Type B pancreatic cell (in vitro differentiated cells): ENCODE measurements at places on chromosomes 5 and 9.

DNA sequence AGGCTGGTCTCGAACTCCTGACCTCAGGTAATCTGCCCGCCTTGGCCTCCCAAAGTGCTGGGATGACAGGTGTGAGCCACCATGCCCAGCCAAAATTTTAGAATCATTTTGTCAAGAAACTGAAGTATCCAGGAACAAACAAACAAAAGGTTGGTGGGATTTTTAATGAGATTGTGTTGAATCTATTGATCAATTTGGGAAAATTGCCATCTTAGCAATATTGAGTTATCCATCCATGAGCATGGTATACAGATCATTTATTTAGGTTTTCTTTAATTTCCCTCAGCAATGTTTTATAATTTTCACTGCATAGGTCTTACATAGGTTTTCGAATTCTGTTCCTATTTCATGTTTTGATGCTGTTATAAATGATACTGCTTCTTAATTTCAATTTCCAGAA, 5.7 kb upstream of the LPCAT1 start:
- peaks cover 4% of the 10 kb centered on the region for H3K27me3 ChIP-seq
- no peak overlapping the region for H3K4me3 ChIP-seq
- no peak overlapping the region for H3K27ac ChIP-seq
- no peak for DNase-seq
- H3K36me3 ChIP-seq = no peaks in the 10 kb centered on the region

DNA sequence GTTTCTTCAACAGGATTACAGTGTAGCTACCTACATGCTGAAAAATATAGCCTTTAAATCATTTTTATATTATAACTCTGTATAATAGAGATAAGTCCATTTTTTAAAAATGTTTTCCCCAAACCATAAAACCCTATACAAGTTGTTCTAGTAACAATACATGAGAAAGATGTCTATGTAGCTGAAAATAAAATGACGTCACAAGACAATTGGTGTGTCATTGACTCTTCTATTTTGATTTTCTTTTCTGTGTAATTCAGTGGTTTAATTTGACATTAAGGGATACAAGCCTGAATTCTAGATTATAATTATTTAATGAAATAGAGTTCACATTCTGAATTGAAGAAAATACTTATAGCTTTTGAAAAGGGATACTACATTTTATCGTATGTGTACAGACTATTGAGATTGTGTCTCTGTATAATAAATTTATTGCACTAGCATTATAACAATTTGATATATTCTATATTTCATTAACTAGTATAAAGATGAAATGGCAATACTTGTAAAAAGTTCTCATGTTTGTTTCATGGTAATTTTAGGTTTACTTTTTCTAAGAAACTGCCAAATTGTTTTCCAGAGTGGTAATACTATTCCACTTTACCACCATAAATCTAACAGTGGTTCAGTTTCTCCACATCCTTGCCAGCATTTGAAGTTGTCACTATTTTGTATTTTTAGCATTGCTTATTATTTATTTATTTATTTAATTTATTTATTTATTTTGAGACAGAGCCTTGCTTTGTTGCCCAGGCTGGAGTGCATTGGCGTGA, 18.7 kb downstream of the ANXA1 start:
- no peaks in the 10 kb centered on the region for H3K4me1 ChIP-seq
- H3K4me3 ChIP-seq = no peak overlapping the region

GRCh38 chr5:77211691-77212047, 1.2 kb downstream of the PDE8B start:
- no peak for DNase-seq
- peaks cover 65% of the 10 kb centered on the region for H3K27me3 ChIP-seq
- peak overlapping the region; percentile 52 for H3K27ac ChIP-seq
- H3K4me3 ChIP-seq = peak overlapping the region; percentile 94
- peaks cover 15% of the 10 kb centered on the region for H3K4me1 ChIP-seq

- H3K27me3 ChIP-seq = no peaks in the 10 kb centered on the region
- no peak overlapping the region for H3K27ac ChIP-seq
- H3K36me3 ChIP-seq = no peaks in the 10 kb centered on the region
- DNase-seq = no peak
- no peak overlapping the region for H3K4me3 ChIP-seq
- no peaks in the 10 kb centered on the region for H3K4me1 ChIP-seq
Measured at GRCh38 chr9:31321256-31321655, 1063.2 kb upstream of the ACO1 start.

DNA sequence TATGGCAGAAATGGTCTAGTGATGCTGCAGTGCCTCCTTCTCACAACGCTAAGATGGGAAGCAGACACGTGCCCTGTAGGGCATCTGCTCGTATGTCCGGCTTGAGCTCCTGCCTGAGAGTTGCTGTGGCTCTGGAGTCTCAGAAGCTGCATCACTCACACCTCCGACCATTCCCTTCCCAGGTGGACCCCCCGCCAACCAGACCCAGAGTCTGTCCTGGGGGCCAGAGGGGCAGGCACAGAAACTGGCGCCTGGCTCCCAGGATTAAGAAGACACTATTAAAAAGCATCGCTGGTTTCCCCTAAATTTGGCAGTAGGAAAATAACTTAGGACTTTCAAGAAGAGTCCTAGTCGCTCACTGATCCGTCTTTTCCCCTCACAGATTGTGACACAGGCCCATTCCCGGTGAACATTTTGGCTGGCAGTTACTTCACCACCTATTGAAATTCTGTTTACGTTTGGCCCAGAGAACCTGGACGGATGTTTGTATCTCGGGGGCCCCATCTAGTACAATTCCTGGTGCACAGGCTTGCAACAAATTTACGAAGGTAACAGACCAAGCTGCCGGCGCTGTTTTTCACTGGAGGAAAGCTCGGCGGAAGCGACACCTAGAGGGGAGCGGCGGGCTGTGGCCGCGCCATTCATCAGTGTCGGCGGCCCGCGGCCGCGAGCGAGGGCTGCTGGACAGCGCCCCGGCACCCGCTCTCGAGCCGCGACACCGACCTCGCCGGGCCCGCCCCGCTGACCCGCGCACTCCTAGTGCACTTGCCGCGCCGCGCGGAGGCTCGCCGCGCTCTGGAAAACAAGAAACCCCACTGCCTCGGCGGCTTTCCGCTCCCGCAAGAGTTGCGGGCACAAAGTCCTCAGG, 1.6 kb downstream of the FSTL4 start:
- peak overlapping the region; percentile 88 for H3K4me3 ChIP-seq
- no peak overlapping the region for H3K27ac ChIP-seq
- H3K27me3 ChIP-seq = peaks cover 71% of the 10 kb centered on the region
- H3K4me1 ChIP-seq = peaks cover 6% of the 10 kb centered on the region

GRCh38 chr5:107285772-107286171, 385.0 kb downstream of the EFNA5 start:
- no peaks in the 10 kb centered on the region for H3K36me3 ChIP-seq
- peaks cover 9% of the 10 kb centered on the region for H3K27me3 ChIP-seq
- H3K4me1 ChIP-seq = peaks cover 21% of the 10 kb centered on the region
- no peak overlapping the region for H3K27ac ChIP-seq

DNA sequence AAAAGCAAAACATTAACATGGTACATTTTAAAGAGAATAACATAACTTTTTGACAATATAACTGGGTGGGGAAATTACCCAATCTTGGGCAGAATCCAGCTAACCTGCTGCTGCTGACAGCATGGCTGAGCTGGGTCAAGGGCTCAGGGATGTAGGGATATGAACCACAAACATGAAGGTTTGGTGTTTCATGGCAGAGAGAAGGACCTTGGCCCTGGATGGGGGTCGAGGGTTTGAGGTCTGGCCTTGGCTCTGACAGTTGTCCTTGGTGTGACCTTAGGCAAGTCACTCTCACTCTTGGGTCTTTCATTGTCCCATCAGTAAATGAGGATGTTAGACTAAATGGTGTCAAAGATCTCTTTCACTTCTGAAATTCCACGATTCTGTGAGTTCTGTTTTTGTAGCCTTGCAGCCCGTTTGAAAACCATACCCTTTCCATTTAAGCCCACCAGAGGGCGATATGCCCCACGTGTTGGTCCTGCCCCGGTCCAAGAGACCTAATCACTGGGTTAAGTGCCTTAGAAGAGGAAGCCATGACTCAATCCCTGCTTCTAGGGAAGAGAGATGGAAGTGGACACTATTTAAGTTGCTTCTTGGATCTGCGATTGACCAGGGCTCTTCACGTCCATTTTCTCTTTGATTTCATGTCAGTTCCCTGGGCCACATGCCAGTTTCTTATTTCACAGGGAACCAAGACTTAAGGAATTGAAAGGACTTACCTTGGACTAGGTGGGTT, 56.8 kb upstream of the TEX48 start:
- H3K27ac ChIP-seq = peak overlapping the region; percentile 61
- H3K4me3 ChIP-seq = no peak overlapping the region
- H3K27me3 ChIP-seq = peaks cover 7% of the 10 kb centered on the region
- no peaks in the 10 kb centered on the region for H3K36me3 ChIP-seq
- peaks cover 15% of the 10 kb centered on the region for H3K4me1 ChIP-seq

DNA sequence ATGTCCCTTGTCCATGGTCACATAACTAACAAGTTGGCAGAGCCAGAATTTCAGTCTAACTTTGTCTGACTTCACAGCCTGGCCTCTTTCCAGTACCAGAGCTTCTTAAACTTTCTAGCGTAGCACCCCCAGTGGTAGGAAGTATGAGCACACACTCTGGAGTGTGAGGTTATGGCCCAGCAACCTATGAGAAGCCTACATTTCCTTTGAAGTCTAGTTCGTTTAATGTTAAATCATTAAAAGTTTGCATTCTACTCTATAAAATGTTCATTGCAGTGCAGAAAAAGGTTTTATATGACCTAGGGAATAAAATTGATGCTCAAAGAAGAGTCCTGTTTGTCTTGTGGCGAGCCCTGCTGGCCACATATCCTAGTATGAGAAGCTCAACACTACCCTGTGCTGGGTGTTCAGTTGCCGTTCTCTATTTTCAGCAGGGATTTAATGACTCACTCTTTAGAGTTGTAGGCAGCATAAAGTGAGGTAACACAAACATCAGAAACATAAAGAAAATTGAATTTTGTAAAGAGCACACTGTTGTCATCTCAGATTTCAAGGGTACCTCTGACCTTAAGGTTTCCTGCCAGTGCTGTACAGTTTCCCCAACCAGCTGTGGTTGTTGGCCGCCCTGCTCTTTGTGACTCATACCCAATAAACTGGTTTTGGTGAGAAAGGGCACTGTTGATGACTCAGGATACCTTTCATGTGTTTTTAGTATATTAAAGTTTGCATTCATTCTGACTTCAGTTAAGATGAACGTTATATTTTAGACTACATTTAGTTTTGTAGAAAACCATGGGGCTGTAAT, 14.3 kb downstream of the MCCC2 start:
- H3K36me3 ChIP-seq = peaks cover 42% of the 10 kb centered on the region
- H3K4me3 ChIP-seq = peak overlapping the region; percentile 38
- H3K27ac ChIP-seq = peak overlapping the region; percentile 79
- H3K4me1 ChIP-seq = peaks cover 8% of the 10 kb centered on the region
- no peaks in the 10 kb centered on the region for H3K27me3 ChIP-seq

DNA sequence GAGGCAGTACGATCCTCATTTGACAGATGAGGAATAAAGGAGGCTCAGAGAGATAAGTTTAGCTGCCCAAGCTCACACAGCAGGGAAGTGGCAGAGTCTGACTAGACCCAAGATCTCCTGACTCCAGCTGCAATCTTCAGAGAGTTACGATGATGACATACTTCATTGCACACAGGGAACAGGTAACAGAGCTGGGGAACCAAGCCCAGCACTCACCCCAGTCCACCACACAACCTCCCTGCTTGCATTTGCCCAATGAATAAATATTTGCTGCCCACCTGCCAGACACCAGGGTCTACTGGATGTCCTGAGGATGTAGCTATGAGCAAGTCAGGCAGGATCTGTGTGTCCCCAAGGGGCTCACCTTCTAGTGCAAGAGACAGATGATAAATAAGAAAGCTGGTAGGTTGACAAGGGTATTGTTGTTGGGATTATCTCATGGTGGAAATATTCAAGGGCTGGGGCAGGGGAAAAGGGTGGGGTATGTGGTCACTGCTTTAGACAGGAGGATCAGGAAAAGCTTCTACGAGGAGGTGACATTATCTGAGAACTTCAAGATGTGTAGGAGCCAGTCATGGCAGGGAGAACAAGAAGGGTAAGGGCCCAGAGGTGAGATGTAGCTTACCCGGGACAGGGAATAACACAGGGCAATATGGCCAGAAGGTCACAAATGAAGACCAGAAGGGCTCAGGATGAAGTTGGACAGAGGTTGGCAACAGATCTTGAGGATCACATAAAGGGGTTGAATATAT, 28.6 kb upstream of the CPEB4 start:
- peaks cover 46% of the 10 kb centered on the region for H3K4me1 ChIP-seq
- peak overlapping the region; percentile 97 for H3K27ac ChIP-seq
- peak overlapping the region; percentile 71 for H3K4me3 ChIP-seq
- no peaks in the 10 kb centered on the region for H3K27me3 ChIP-seq
- no peaks in the 10 kb centered on the region for H3K36me3 ChIP-seq
- DNase-seq = no peak

- no peaks in the 10 kb centered on the region for H3K36me3 ChIP-seq
- peaks cover 26% of the 10 kb centered on the region for H3K4me1 ChIP-seq
- H3K27ac ChIP-seq = no peak overlapping the region
- no peak for DNase-seq
Measured at GRCh38 chr5:72691751-72692150, 124.7 kb upstream of the TNPO1 start.

- H3K4me3 ChIP-seq = no peak overlapping the region
- H3K36me3 ChIP-seq = peaks cover 7% of the 10 kb centered on the region
- DNase-seq = no peak
Measured at GRCh38 chr9:98227883-98228282, 27.6 kb downstream of the TBC1D2 start.

DNA sequence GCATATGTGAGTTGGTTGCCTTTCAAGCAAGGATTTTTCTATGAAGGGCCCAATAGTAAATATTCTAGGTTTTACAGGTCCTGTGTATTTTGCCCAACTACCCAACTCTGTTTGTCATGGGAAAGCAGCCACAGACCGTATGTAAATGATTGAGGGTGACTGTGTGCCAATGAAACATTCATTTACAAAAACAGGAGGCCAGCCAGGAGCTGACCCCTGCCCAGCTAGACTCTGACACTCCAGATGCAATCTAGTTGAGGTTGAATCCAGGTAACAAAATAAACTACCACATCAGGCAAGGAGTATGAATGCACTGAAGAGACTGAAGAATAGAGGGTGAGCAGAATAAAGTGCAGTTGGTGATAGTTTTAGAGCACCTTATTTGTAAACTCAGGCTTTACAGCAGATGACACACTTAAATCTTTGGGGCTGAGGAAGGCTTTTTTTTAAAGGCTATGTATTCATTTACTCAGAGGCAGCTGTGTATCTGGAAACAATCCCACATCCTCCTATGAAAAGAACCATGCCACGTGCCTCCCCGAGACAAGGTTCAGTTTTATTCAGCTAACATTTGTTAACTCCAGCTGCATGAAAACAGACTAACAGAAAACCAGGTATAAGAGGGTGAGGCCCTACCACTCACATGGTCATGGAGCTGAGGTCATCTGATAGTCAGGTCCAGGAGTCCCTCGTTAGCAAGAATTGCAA, 60.7 kb downstream of the SLC1A1 start:
- DNase-seq = no peak
- H3K27ac ChIP-seq = no peak overlapping the region
- H3K4me1 ChIP-seq = peaks cover 27% of the 10 kb centered on the region

DNA sequence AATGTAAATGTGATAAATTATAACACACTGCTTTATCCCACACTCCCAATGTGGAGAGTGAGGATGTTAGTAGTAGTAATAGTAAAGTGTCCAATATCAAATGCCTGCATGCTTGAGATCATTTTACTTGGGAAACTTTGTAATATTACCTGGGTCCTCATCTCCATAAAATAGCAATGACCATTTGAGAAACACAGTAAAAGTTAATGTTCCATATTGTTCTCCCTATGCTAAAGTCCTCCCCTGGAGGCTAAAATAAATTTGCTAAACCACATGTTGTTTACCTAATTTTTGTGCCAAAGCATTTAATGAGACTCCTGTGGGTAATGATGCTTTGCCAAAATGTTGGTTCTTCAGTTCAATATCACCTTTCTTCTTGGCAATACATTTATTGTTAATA, 291.2 kb downstream of the CDH10 start:
- no peaks in the 10 kb centered on the region for H3K36me3 ChIP-seq
- no peak overlapping the region for H3K27ac ChIP-seq
- no peak for DNase-seq
- no peaks in the 10 kb centered on the region for H3K4me1 ChIP-seq
